ENCODE measurements at places on chromosomes 5 and 9.

- DNase-seq: no peak
Measured at GRCh38 chr5:115815006-115815692, 1.3 kb downstream of the CDO1 start.

- no peak for DNase-seq
Measured at GRCh38 chr9:70488098-70488792, 73.8 kb upstream of the KLF9 start.

DNA sequence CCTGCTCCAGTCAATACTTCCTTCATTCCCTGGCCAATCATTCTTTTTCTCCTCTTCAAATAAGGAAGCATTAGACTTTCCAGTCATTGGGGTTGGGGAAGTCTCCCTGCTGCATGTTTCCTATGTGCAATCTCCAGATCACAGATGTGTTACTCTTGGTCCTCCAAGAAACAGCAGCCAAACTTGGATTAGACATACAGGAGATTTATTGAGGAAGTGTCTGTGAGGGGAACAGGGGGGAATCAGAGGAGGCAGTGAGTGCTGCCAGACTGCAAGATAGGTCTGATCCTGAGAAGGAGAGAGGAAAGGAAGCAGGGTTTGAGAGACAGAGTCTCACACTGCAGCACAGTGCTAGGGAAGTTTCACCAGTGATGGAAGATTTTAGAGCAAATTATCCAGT lies 40.6 kb upstream of the SLIT3 start:
- DNase-seq: no peak

- no peak for DNase-seq
Measured at GRCh38 chr5:116386633-116387032, 188.0 kb downstream of the SEMA6A start.

- no peak for DNase-seq
Measured at GRCh38 chr9:129150672-129151211, 27.3 kb downstream of the IER5L start.

- no peak for DNase-seq
Measured at GRCh38 chr5:132464156-132464939, 26.2 kb downstream of the IRF1 start.

GRCh38 chr5:34686762-34687268 lies 30.7 kb downstream of the RAI14 start:
- DNase-seq: peak; percentile 71

GRCh38 chr5:177454397-177455035 lies 7.9 kb downstream of the PRR7 start:
- peak; percentile 99 for DNase-seq

GRCh38 chr5:59133764-59134261 lies 550.9 kb downstream of the RAB3C start:
- DNase-seq: peak; percentile 58

GRCh38 chr5:122306461-122306860 lies 5.6 kb upstream of the SNCAIP start:
- no peak for DNase-seq

GRCh38 chr5:151113651-151114050 lies 32.8 kb upstream of the TNIP1 start:
- no peak for DNase-seq

- no peak for DNase-seq
Measured at GRCh38 chr5:173890195-173890991, 2.2 kb downstream of the CPEB4 start.

DNA sequence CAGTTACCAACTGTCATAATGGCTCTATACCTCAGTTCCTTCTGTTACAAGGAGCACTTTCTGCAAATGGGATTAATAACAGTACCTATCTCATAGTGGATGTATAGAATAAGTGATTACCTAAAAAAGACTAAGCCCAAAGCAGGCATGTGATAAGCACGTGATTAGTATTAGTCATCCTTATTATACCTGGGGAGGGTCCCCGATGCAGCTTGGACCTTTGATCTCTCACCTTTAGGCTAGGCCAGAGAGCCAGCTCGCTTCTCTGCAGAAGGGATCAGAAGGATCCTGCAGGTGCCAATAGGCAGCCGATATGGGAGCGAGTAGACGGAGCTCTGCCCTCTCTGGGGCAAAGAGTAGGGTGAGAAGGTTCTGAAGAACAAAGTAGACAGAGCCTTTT lies 4.0 kb downstream of the JADE2 start:
- no peak for DNase-seq

GRCh38 chr5:149367249-149367971 lies 9.6 kb downstream of the PCYOX1L start:
- DNase-seq: peak; percentile 82

DNA sequence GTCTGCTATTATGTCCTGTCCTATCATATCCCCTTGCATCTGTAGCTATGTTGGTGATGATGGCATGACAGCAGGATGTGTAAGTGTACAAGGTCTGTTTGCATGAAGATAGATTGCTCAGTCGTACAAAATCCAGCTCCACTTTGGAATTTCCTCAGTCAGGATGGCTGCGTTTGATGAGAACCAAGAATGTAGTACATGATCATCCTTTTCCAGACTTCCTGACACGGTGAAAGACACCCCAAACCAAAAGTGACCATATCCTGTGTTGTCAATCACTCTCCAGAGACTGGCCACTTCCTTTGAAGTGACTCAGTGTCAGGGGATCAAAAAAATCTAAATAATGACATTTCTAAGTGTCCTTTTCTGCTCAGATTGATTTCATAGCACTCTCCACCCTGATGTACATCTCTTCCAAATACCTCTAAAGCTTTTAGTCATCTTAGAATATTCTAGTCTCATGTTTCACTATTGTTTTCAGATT lies 213.4 kb downstream of the PLK2 start:
- no peak for DNase-seq

- no peak for DNase-seq
Measured at GRCh38 chr5:55851675-55851979, 470 bp downstream of the IL31RA start.

DNA sequence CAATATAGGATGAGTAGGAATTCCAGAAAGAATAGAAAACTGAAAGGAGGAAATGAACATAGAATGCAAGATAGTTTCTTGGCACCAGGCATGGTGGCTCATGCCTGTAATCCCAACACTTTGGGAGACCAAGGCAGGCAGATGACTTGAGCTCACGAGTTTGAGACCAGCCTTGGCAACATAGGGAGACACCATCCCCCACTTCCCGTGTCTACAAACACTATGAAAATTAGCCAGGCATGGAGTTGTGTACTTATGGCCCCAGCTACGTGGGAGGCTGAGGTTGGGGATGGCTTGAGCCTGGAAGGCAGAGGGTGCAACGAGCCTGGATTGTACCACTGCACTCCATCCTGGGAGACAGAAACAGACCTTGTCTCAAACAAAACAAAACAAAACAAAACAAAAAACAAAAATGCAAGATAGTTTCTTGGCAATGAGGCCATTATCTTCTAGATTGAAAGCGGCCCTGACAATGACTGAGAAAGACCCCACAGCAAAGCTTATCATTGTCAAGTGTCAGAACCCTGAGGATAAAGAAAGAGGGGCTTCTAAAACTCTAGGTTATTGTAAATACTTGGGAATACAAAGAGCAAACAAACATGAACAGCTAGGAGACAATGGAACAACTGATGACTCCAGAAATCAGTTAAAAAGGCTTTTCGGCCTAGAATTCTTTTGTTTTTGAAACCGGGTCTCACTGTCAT lies 9.2 kb downstream of the SQSTM1 start:
- no peak for DNase-seq

DNA sequence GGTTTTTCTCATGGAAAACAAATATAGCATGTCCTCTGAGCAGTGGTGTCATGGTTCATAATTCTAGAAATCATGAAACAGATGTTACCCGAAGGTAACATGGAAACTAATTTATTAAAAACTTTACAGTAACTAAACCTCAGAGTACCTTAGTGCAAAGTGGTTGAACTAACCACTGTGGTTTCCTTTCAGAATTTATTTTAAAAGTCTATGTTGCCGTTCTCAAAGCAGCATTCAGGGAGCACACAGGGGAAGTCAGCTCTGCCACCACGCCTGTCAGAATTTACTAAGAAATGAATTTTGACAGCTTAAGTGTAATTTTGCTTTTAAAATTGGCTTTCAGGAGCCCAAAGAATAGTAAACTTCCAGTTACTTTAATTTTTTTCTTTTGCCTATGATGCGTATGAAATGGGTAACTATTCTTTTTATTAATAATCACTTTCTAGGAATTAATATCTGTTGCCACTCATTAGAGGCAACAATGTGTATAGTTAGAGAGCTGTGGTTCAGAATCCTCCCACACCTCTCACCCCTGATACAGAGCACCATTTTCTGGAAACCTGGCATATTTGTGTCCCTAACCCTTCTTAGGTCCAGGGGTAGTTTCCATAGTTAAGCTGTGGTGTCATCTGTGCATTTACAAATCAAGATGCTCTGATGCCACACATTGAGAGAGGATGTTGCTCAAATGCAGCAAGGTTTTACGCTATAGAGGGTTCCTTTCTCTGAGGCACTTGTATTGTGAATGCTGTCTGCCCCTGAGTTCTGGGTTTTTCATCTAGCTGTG lies 202.6 kb downstream of the ZSWIM6 start:
- no peak for DNase-seq

GRCh38 chr5:33317271-33317670 lies 123.5 kb upstream of the TARS1 start:
- DNase-seq: no peak

GRCh38 chr5:499233-500209 lies 24.7 kb downstream of the SLC9A3 start:
- DNase-seq: no peak

GRCh38 chr9:6068983-6069382 lies 53.6 kb upstream of the RANBP6 start:
- no peak for DNase-seq

GRCh38 chr5:143130613-143131305 lies 272.7 kb downstream of the NR3C1 start:
- DNase-seq: no peak

DNA sequence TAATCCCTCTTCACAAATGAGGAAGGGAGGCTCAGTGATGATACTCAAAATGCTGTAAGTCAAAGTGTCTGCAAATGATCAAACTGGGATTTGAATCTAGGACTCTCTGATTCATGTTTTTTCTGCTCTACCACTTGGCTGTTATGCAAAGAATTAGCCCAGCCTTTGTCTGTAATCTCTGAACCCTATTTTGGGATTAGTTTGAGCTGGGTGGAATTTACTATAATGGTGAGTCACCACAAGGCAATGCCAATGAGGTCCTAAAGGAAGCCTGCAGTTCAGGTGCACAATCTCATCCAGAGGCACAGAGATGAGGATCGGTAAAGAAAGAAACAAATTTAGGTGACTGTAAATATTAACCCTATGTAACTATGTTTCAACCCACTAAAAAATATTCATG lies 29.2 kb downstream of the RFK start:
- no peak for DNase-seq
